Esophagus squamous epithelium (tissue), 5 donors: ENCODE measurements at places on chromosomes 16 and 17.

GRCh38 chr16:85941863-85942644 lies 43.1 kb downstream of the IRF8 start:
- no peak for DNase-seq

DNA sequence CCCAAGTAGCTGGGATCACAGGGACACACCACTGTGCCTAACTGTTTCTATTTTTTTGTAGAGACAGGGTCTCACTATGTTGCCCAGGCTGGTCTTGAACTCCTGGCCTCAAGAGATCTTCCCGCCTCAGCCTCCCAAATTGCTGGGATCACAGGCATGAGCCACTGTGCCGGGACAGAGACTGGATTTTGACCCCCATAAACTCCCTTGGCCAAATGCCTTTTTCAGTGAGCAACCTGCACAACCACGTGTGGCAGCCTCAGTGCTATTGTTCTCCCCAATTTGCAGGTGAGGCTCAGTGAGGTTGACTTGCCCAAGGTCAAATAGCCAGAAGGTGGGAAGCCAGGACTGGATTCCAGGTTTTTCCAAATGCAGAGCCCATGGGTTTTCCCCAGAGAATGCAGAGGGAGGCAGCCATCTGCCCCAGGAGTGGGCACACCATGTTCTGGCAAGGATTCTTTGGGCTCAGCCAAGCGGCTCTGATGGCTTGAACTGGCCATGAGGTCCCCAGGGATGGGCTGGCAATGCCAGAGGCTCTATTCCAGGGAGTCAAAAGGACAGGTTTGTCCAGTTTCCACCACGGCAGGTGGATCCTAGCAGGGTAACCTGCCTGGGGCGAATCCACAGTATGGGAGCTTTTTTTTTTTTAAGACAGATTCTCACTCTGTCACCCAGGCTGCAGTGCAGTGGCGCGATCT lies 1.8 kb downstream of the IL27 start:
- no peak for DNase-seq

GRCh38 chr17:80516171-80516932 lies 28.3 kb upstream of the RPTOR start:
- DNase-seq: no peak

GRCh38 chr17:5640726-5641125 lies 56.4 kb upstream of the NLRP1 start:
- DNase-seq: no peak

- no peak for DNase-seq
Measured at GRCh38 chr17:80872001-80872500, 119.6 kb upstream of the CHMP6 start.

DNA sequence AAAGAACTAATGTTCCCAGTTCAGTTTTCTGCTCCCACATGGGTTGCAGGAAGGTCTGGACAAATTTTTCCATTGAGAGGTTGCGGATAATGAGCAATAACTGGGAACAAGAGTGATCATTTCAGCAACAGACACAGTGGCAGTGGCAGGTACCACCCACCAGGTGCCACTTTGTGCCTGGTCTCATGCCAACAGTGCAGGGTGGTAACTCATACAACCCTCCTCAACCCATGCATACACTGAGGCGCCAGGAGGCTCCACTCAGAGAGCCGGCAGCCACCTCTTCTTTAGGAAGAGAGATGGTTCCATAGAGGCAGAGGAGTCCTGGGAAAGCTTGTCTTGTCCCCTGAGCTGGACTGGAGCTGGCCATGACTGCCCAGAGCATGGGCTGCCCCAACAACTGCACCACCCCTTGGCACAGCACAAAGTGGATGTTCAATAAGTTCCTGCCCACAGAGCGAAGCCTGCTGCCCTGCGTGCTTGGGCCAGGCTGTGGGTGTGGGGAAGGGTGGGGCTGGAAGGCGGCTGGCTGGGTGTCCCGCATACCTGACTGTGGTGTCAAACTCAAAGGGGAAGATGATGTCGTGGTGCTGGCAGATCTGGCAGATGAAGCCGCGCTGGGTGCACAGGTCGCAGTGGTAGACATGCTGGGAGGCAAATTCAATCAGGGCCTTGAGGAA lies 6.4 kb upstream of the ARHGAP27 start:
- no peak for DNase-seq
